Cortex of kidney (tissue), 1 donor: ENCODE measurements at places on chromosomes 2 and 18.

DNA sequence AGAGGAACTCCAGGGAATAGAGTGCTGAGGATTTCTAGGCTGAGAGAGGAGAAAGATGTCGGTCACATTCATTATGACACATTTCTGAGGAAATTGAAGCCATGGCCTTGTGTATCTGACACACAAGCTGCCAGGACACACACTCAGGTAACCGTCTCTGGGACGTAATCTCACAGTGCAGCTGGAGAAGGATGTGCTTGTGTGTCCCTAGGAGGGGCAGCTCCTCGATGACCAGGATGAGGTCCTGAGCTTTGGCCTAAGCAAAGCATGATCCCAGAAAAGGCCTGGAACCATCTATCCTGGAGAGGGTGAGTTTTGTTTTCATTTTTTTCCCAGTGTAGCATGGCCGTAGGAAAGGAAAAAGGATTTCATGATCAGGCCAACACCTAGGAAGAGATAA is 102.2 kb downstream of the CAPN13 start:
- no peak for DNase-seq

- DNase-seq, result no peak
Observed at GRCh38 chr2:189569295-189569910, 11.2 kb downstream of the SLC40A1 start.

GRCh38 chr2:21892140-21892539 is 768.4 kb downstream of the TDRD15 start:
- no peak for DNase-seq

- no peak for DNase-seq
Observed at GRCh38 chr2:196592911-196593881, 46.3 kb upstream of the CCDC150 start.

- DNase-seq, result no peak
Observed at GRCh38 chr2:127665267-127665893, 9.9 kb downstream of the LIMS2 start.

DNA sequence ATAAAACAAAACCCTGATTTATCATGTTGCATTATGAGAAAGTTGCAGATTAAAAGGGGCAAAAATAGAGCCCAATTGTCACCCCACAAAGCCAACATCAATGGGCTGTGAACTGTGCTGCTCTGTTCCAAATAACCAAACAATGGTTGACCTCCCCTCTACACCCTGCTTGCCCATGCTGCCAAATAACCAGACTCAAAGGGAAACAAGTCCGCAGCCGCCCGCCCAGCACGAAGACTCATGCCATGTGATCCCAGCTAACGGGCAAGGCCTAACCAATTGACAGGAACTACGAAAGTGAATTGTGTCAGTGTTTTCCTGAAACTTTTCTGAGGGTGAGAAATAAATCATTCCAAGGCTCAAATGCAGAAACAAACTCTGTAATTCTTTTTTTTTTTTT is 97.9 kb upstream of the RIOK3 start:
- no peak for DNase-seq

DNA sequence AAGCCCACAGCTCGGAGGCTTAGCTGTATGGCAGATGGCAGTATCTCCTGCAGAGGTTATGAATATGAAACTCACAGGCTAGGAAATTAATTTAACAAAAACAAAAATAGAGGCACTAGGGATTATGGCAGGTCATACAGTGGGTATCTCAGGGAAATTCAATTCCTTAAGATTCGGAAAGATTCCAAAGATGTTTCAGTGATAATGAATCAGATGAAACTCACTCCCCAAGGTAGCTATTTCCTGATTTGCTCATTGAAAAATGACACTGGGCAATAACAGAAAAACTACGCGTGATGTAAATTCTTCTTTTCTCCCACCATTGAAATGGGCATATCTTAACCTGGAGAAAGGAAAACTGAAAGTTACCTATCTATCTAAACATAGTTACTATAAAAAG is 414.1 kb downstream of the STK39 start:
- no peak for DNase-seq
